GM04504 (cell line): ENCODE measurements at places on chromosomes 5 and 9.

DNA sequence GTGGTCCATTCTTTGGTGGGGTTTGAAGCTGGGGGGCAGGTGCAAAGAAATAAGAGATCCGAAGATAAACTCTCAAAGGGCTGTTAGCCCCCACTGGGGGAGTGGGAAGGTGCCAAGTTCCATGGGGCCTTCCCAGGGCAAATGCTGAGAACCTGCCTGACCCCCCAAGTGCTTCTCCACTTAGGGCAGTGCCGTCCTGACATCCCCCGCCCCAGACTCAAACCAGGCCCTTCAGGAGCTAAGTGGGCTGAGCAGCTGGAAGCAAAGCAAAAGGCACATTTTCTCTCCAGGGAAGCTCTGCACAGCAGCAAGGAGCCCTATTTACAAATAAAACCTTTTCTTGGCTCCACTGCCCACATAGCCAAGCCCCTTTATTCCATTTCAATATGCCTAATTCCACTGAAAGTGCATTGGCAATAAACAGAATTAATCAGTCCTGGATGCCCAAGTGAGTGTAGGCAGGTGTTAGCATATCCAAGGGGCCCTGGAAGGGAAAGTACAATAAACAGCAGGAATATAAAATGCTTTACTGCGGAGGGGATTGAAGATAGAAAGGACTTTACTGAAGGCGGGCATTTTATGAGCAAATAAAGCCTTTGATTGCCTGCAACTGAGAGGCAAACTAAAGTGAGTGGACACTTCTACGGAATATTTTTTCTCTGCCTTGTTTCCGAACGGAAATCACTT, 44.6 kb downstream of the WHRN start:
- DNase-seq, result no peak

DNA sequence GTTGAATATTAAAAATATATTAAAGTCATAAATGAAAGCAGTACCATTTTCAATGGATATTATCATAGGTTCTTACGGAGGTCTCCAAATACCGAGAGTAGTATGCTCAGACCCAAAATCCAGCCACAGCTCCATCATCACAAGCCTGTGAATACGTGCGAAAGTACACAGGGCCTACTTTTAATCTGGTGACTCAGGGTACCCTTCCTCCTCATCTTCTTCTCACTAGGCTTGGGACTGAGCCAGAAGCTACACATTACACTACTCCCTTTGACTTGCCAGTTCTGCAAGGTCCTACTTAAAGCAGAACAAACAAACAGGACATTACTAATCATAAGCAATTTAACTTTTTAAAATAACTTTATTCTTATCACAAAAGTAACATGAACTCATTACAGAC, 7.6 kb upstream of the RIC1 start:
- no peak for DNase-seq

DNA sequence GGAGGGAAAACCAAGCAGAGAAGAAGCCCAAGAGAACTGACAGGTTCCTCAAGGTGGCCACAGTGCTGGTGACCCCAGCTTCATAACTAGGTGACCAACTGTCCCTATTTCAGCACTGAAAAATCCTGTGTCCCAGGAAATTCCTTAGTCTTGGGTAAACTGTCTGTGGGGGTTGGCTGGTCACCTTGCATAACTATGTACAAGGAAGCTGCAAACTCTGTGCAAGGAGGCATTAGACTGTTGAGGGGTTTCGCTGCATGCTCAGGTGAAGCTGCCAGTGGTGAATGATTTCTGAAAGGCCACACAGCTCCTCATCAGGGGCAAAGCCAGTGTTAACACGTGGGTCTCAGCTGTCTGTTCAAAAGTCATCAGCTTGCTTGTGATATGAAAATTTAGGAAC, 36.9 kb downstream of the PCSK5 start:
- no peak for DNase-seq

- no peak for DNase-seq
These were observed 18.0 kb downstream of the KLF4 start for GRCh38 chr9:107471552-107471951.

- DNase-seq, result no peak
These were observed 77.2 kb downstream of the SLCO6A1 start for GRCh38 chr5:102421647-102422046.
